ENCODE measurements at places on chromosomes 12 and 14.

GRCh38 chr14:24411443-24412389, 12.9 kb downstream of the NYNRIN start:
- peak; percentile 27 for DNase-seq

- no peak for DNase-seq
Measured at GRCh38 chr12:34097213-34097612, 74.9 kb downstream of the ALG10 start.

GRCh38 chr12:93059925-93060665, 131.0 kb upstream of the EEA1 start:
- no peak for DNase-seq

DNA sequence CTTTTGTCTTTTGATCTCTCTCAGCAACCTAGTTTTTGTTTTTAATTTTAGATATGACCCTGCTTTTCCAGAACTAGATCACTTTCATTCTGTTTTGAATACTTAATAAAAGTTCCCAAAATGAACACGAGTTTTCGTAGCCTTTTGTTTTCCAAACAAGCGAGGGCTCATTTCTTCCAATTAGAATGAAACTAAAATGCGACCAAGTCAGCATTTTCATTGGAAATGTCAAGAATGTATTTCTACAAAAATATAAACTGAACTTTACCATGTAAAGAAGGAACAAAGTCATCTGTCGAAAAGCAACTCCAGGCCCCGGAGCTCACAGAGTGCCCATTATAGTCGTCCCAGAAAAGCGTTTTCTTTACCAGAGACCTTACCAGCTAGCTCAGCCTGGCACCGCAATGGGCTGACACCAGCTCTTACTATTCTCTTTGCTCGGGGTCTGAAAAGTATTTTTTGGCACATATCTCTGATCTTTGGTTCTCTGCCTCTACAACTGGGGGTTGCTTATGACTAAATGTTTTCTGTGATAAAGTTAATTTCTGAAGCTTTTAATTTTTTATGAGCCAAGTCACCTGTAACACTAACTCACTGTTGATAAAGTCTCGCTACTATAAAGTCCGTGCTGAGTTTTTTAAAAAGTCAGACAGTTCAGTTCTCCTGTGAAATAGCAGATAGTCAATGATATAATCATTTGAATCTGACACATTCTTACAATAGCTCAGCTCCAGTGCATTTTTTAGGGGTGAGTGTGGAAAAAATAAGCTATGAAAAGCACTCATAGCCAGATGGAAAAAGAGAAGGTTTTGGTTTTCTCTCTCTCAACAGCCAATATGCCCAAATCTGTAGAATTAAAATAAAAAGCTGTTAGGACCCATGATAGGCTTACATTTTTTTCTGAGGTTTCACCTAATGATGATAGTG, 43.4 kb downstream of the SAMD4A start:
- DNase-seq, result no peak

DNA sequence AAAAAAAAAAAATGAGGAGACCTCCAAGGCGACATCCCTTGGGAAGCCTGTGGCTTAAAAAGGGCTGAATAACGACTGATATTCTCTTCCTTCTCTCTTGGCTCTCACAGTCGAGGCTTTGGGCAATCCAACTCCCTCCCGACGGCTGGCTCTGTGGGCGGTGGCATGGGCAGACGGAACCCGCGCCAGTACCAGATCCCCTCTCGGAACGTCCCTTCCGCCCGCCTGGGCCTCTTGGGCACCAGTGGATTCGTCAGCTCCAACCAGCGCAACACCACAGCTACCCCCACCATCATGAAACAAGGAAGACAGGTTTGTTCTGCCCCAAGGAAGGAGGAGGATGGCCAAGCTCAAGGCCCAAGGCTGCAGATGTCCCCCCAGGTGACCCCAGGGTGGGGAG, 127.8 kb downstream of the GCH1 start:
- DNase-seq, result no peak

GRCh38 chr12:93514853-93515252, 47.5 kb downstream of the MRPL42 start:
- DNase-seq, result no peak

GRCh38 chr14:98345161-98345560, 926.8 kb downstream of the BCL11B start:
- no peak for DNase-seq

DNA sequence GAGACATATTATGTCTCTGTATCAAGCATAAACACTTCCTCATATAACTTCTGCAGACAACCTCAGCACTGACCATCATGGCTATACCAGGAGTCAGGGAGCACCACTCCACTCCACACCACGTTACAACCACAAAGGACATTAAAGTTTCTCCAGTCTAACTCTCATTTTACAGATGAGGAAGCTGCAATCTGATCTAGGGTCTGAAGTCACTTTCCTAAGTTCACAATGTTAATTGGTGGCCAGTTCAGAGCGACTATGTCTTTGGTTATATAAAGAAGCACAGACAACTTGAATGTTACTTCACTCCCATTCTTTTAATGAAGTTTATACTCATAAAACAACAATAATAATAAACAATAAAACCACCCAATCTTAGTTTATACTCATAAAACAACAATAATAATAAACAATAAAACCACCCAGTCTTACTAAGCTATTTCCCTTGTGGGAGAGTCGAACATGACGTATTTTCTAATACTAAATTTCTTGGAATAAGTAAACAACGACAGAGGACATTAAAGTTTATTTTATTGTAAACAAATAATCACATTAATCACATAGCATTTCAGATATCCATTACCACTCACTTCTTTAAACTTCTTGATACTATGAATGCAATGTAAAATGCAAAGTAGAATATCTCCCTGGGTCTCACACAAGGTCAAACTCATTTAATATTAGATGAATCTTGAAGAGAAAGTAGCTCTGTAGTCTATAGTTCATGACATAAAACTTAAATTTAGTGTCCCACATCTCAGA, 72.4 kb upstream of the SSTR1 start:
- no peak for DNase-seq
